CD8-positive, alpha-beta memory T cell (primary cell): ENCODE measurements at places on chromosomes 11 and 22. TPM values are rescaled to one million over a fixed set of nuclear protein-coding genes. Genes with fewer than 3 reads are reported as not detected.

The AMBRA1 gene
- 31.3 TPM for total RNA-seq

The LUZP2 gene
- not detected for total RNA-seq

The ARHGAP20 gene
- 0.09 TPM for total RNA-seq

The ARHGEF17 gene
- not detected for total RNA-seq

The LRP5 gene
- 9.9 TPM for total RNA-seq

The TPBGL gene
- not detected for total RNA-seq

The OR6A2 gene
- not detected for total RNA-seq

The FOLR1 gene
- not detected for total RNA-seq

The KCNJ4 gene
- not detected for total RNA-seq

The ETS1 gene
- 405 TPM for total RNA-seq

The MYBPC3 gene
- total RNA-seq: not detected

The SHISAL1 gene
- not detected for total RNA-seq

The LDHAL6A gene
- total RNA-seq: not detected
